ENCODE measurements at places on chromosomes 5 and 9.

GRCh38 chr9:109114670-109115069 is 5.1 kb downstream of the TMEM245 start:
- H3K36me3 ChIP-seq = peaks cover 19% of the 10 kb centered on the region
- peak overlapping the region; percentile 60 for H3K4me3 ChIP-seq
- peaks cover 47% of the 10 kb centered on the region for H3K4me1 ChIP-seq
- peak overlapping the region; percentile 86 for H3K27ac ChIP-seq
- no peaks in the 10 kb centered on the region for H3K27me3 ChIP-seq

GRCh38 chr5:61534481-61535267 is 202.6 kb downstream of the ZSWIM6 start:
- peaks cover 11% of the 10 kb centered on the region for H3K4me1 ChIP-seq
- no peak for DNase-seq
- H3K36me3 ChIP-seq = peaks cover 16% of the 10 kb centered on the region
- H3K4me3 ChIP-seq = no peak overlapping the region
- H3K27me3 ChIP-seq = no peaks in the 10 kb centered on the region

GRCh38 chr5:67643536-67643935 is 446.9 kb upstream of the CD180 start:
- no peak overlapping the region for H3K27ac ChIP-seq
- H3K4me1 ChIP-seq = no peaks in the 10 kb centered on the region
- DNase-seq = no peak
- H3K27me3 ChIP-seq = no peaks in the 10 kb centered on the region

DNA sequence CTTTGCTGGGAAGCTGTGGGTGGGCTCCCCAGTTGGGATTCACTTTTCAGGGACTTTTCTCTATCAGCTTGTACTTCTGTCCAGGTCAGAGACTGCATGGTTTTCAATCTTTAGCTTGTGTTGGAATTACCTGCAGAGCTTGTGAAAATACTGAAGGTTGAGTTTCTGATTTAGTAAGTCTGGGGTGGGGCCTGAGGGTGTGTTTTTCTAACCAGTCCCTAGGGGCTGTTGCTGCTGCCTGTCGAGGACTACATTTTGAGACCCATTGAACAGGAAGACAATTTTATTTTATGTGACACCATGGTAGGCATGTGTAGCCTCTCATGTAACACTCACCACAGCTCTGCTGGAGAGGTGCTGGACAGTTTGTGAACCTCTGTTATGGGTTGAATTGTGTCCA is 14.7 kb upstream of the MLANA start:
- H3K4me1 ChIP-seq = peaks cover 5% of the 10 kb centered on the region
- DNase-seq = no peak
- no peaks in the 10 kb centered on the region for H3K27me3 ChIP-seq
- H3K4me3 ChIP-seq = no peak overlapping the region
- H3K27ac ChIP-seq = no peak overlapping the region
- no peaks in the 10 kb centered on the region for H3K36me3 ChIP-seq

DNA sequence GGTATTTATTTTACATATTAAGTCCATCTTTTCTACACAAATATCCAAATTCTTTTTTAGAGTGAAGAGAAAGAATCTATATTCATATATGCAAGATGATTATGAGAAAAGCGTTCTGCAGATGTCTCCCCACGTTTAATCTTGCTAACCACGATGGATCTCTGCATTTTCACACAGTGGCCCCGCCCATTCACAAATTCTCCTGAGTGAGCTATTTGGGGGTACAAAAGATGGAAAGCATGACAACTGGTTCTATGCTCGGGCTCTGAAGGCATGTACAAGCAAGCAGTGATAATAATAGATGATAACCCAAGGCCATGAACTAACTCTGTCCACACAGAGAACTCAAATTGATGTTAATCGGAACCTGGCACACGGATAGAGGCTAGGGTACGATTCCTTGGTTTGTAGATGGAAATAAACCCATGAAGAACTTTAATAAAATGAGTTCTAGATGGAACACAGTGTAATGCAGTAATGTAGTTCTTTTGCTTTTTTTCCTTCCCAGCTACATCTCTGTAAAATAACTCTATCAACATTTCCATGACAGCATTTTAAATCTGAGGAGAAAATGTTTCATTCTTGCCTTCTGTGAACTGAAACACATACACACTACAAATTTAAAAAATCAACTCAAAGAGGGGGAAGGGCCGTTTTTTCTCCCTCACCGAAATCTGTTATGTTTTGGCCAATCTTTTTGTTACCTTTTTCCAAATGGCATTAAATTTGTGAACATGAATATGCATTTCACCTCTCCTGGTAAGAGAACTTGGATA is 851.7 kb upstream of the DMAC1 start:
- no peaks in the 10 kb centered on the region for H3K4me1 ChIP-seq
- no peaks in the 10 kb centered on the region for H3K36me3 ChIP-seq
- no peaks in the 10 kb centered on the region for H3K27me3 ChIP-seq
- no peak overlapping the region for H3K4me3 ChIP-seq

Data from MCF 10A (cell line).